Fibroblast of pulmonary artery (primary cell): ENCODE measurements at places on chromosomes 1 and 21.

GRCh38 chr21:39263372-39263771, 50.1 kb downstream of the BRWD1 start:
- DNase-seq: peak; percentile 32

DNA sequence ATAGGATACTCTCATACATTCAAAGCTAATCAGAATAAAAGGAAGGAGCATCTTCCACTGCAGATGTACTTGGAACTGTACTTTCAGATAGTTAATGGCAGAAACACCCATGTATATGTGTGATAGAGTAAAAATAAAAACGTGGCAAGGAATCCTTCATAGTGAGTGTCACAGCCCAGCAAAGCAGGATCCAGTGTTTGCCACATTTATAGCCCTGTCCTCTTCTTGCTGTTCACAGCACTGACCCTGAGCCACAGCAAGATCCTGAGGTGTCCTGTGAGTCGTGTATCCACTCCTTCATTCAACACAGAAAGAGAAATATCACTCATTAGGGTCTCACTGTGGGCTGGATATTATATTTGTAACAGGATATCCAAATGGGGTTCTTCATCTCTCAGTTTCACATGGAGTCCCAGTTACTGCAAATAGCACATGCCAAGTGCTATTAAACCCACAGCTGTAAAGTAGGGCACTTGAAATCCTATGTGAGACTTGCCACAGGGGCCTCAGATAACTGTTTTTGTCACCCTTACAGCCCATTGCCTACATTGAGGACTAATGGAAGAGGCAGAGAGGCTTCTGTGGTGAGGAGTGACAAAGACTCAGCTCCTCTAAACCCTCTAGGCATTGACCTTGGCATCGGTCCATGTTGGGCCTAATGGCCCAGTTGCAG, 41.3 kb downstream of the CYP2J2 start:
- no peak for DNase-seq

GRCh38 chr1:70919706-70920323, 127.8 kb downstream of the PTGER3 start:
- DNase-seq: no peak

DNA sequence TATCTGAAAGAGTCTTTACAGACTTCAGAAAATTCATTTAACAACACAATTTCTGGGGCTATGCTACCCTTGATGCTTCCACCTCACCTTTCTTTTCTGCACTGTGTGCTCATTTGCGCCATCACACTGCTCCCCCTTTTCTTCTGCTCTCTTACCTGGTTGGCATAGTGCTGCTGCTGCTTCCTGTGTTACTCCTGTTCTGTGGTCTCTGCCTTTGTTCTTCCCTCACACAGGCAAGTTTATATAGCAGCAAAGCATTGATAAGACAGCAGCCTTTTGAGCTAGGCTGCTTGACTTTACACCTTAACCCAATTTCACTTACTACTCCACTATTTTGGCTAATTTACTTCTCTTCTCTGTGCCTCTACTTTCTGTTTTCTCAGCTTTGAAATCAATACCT, 18.3 kb downstream of the SGIP1 start:
- no peak for DNase-seq

- peak; percentile 24 for DNase-seq
These were observed 1.9 kb downstream of the TMEM53 start for GRCh38 chr1:44672254-44672955.

DNA sequence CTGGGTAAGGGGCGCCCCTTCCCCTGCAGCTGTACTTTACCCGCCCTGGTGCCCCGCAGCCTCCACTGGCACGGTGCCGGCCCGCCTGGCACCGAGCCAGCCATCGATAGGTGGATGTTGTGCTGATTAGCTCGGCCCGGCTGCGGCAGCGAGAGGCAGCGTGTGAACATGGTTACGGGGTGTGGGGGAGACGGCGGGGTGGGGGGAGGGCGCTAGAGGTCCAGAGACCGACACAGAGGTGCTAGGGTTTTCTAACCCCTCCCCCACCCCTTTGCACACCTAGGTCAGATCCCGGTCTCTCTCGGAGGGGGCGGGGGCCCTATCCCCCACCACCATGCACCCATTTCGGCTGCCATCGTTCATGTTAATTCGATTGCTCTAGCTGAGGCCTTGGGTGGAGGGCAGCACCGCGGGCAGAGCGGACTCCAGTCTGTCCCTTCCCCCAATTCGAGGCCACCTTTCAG, 6.7 kb downstream of the EFNA4 start:
- DNase-seq: no peak

GRCh38 chr1:47433037-47433421, 4.8 kb upstream of the FOXD2 start:
- no peak for DNase-seq

DNA sequence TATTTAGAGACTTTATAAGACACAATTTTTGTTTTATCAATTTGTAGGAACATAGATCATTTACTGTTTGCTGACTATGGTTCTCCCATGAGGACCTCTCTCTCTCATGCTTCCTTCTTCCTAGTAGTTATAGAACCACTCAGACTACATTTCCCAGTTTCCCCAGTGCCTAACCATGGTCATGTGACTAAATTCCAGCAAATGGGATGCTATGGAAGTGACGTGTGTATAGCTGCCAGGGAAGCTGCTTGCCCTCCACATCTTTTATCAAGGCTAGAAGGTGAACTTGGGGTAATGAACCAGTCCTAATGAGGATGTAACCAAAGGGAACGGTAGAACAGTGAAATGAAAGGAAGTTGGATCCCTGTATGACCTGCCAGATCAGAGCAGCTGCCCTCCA, 184.0 kb downstream of the MIS18A start:
- peak; percentile 21 for DNase-seq

DNA sequence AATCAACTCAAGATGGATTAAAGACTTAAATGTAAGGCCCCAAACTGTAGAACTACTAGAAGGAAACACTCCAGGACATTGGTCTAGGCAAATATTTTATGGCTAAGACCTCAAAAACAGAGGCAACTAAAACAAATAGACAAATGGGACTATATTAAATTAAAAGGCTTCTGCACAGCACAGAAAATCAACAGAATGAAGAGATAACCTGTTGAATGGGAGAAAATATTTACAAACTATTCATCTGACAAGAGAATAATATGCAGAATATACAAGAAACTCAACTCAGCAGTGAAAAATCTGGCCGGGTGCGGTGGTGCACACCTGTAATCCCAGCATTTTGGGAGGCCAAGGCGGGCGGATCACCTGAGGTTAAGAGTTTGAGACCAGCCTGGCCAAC, 84.1 kb upstream of the HNRNPU start:
- DNase-seq: no peak

- DNase-seq: no peak
These were observed 21.3 kb upstream of the MNDA start for GRCh38 chr1:158809862-158810261.

DNA sequence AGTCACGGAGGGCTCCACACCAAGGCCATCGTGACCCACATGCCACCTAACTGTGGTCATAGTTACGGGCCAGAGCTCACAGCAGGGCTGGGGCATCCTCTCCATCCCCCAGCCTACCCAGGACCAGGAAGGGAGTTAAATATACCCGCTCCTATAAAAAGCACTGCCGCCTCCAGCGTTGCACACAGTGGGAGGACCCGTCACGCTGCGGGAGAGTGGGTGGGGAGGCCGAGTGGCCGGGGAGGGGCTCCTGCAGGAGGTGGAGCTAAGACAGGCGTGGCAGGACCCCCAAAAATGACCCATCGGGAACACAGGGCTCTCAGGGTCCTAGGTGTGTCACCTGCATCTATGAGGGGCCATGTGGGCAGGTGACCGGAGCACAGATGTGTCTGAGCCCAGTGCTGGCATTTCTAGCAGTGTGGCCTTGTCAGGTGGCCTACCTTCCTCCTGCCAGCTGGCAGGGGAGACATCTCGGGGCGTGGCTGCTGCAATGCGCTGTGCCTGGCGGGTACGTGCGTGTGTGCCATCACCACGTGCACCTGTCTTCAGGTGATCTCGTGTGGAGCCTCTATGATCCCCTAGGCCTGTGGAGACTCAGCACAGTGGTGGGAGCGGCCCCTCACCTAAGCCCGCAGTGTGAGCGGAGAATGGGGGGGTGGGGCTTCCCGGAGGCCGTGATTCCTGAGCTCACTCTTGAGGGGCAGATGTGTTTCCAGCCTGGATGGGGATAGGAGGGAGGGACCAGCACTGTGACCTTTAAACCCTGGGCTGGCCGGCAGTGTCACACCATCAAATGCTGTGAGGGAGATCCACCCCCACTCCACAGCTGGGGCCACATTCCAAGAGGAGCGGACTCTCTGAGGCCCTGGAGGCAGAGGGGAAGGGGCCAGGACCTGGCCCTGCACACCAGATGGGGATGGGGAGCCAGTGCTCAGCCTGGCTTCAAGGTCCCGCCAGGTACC, 17.7 kb downstream of the AGRN start:
- no peak for DNase-seq

DNA sequence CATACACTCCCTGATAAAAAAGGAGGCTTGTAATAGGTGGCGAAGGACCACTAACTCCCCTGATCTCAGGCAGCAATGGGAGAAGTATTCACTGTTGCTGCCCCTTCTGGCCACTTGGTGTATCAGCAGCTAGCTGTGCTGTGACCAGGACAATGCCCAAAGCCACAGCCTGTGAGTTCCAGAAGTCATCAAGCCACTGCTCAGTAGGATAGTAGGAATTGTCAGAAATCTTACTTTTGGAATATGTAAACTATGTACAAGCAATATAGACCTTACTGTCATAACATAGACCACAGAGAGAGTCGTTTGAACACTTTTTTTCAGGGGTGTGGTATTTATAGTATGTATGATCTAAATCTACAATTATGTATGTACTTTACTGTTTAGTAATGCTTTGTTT, 248.3 kb upstream of the CAMK1G start:
- DNase-seq: peak; percentile 35

GRCh38 chr21:46219591-46220239, 8.9 kb downstream of the LSS start:
- DNase-seq: no peak

- DNase-seq: no peak
These were observed 473 bp upstream of the BRDT start for GRCh38 chr1:91948501-91949355.

- DNase-seq: no peak
These were observed 2.4 kb downstream of the CAPN9 start for GRCh38 chr1:230749635-230750034.

DNA sequence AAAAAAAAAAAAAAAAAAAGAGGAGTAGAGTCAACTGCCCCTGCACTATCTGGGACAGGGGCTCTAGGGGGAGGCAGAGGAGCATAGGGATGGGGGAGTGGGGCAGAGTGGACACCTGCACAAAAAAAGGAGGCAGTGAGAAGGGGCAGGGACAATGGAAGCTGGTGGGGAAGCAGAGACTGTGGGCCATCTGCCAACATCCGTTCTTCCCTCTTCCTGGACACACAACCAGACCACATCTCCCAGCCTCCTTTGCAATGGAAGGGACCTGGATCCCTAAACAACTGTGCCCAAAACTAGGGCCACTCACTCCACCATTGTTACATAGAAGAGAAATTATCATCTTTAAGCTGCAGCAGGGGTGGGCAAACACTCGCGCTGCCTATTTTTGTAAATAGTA, 38.4 kb downstream of the NEK2 start:
- DNase-seq: no peak

DNA sequence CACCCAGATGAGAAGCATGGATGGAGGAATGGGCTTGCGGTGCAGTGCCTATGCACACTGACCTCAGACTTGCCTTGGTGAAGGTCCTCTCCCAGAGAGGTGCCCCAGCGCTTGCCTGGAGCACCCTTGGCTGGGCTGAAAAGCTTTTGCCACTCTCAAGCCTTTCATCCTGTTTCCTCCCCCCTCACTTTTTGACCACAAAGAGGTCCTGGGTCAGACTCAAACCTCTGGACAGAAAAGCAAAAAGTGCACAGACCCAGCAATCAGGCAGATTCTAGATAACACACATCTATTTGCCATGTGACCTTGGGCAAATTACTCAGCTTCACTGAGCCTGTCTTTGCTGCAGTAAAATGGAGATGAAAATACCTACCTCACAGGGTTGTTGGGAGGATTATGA, 7.3 kb downstream of the TMEM35B start:
- no peak for DNase-seq

DNA sequence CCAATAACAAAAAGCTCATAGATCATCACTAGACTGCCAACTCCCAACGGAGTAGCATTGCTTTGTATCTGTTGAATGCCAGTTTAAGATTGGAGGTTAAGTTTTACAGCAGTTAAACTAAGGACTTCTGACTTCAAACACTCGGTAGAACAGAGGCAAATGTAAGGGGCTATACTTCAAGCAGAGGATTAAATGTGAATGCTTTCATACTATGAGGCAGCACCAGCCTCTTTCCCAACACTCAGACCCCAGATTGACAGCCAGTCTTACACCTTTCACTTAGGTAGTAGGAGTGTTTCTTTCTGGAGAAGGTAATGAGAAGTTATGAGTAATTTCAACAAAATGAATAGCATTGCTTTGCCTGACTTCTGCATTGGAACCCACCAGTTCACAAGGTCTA, 22.8 kb downstream of the OR10R2 start:
- DNase-seq: no peak

DNA sequence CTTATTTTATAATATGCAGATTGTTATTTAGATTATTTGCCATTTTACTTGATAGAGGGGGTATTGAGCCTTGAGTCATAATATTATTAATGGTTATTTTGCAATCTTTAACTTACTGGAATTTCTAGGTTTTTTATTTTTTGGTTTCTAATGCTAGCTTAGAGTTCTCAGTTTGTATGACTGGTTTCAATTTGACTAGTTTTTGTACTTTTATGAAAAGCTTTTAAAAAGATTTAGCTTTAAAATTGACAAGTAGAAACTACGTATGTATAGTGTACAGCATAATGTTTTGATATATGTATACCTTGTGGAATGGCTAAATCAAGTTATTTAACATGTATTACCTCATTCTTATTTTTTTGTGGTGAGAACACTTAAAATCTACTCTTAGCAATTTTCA, 41.5 kb downstream of the CEP350 start:
- DNase-seq: no peak

GRCh38 chr1:232551386-232551785, 78.5 kb downstream of the SIPA1L2 start:
- no peak for DNase-seq

GRCh38 chr21:35562876-35563275, 497.4 kb downstream of the SETD4 start:
- DNase-seq: no peak

GRCh38 chr1:235101558-235102258, 26.9 kb downstream of the TOMM20 start:
- no peak for DNase-seq

DNA sequence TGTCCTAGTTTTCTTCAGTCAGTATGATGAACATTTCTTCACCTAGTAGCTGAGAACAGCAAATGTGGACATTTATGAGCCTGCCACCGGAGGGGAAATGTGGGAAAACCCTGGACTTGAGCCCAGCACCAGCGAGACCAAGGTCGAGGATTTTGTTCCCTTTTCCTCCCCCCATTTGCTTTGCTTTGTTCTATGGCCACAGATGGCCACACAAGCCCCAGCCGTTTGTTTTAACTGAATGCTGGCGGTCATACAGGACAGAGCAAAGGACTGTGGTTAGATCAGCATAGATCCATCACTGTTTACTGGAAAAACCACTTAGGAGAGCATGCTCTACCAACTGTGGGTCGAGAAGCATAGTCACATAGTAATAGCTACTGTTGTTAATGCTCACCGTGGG, 20.9 kb downstream of the SH2D2A start:
- DNase-seq: no peak
